SJCRH30 (cell line): ENCODE measurements at places on chromosomes 5 and 9. TPM values are rescaled to one million over a fixed set of nuclear protein-coding genes. Genes with fewer than 3 reads are reported as not detected.

DNA sequence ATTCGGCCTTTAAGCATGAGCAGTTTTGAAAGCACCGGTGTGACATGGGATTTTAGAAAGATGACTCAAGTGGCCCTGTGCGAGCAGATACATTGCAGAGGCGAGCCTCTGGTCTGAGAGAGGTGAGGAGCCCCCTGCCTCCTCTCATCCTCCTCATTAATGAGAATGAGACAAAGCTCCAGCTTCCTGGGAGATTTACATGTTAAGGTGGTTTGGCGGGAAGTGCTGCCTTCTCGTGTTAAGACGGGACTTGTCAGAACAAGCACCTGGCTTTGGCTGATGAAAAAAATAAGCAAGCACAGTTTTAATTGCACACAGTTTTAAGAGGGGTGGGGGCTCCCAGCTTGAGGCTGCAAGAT is 68.1 kb downstream of the ACTL7B start:
- no peaks in the 10 kb centered on the region for H3K36me3 ChIP-seq
- H3K4me1 ChIP-seq, result no peaks in the 10 kb centered on the region
- no peak for DNase-seq
- H3K4me3 ChIP-seq, result no peak overlapping the region
- no peaks in the 10 kb centered on the region for H3K27me3 ChIP-seq
- no peak overlapping the region for H3K27ac ChIP-seq

DENND4C gene
- 16.5 and 17.4 TPM in 2 replicates for total RNA-seq

PCDHB3 gene
- 1.3 and 1.6 TPM in 2 replicates for total RNA-seq

DNA sequence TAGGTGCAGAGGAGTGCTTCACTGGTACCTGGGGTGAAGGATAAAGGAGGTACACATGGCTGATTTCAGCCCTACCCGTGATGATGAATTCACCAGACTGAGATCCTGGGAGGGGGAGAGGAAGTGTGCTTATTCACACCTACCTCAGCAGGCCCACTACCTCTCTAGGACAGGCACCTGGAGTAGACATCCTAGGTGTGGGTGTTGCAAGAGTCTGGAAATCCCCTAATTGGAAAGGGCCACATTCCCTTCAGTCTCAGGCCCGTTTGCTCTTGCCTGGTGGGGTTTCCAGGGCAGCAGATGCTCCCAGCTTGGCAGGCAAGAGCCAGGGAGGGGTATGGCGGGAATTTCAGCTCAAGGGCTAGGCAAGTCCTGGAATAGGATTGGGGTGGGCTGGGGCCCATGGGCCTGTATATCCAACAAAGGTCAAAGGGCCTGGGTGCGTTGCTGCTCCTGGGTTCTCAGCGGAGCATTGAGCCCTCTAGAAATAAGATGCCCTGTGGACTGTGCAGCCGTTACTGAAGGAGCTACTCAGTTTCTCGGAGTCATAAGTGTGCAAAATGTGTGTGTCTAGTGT is 5.8 kb upstream of the CCL21 start:
- H3K27me3 ChIP-seq, result no peaks in the 10 kb centered on the region
- H3K4me1 ChIP-seq, result no peaks in the 10 kb centered on the region
- H3K27ac ChIP-seq, result no peak overlapping the region

DNA sequence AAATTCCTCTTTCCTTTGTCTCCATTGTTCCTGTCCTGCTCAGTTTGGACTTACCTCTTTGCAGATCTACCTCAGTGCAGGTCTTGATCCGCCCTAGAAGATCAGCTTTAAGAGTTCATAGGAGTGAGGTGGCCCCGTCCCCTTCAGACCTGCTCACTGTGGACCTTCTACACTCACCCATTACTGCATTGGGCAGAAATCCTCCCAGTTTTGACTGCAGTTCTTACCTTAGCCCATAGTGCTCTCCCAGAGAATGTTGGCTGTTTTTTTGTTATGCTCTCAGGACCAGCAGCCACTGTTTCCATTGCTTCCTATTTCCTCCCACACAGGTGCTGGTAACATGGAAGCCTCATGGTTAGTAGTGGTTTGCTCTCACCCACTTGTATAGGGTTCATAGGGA is 63.3 kb downstream of the GALNT10 start:
- no peak overlapping the region for H3K27ac ChIP-seq
- no peak overlapping the region for H3K4me3 ChIP-seq
- no peaks in the 10 kb centered on the region for H3K36me3 ChIP-seq
